ENCODE measurements at places on chromosomes 4 and X.

- no peaks in the 10 kb centered on the region for H3K36me3 ChIP-seq
- H3K27ac ChIP-seq, result no peak overlapping the region
- no peak overlapping the region for H3K4me3 ChIP-seq
- peaks cover 5% of the 10 kb centered on the region for H3K4me1 ChIP-seq
Measured at GRCh38 chrX:56248492-56248891, 16.3 kb downstream of the KLF8 start.

DNA sequence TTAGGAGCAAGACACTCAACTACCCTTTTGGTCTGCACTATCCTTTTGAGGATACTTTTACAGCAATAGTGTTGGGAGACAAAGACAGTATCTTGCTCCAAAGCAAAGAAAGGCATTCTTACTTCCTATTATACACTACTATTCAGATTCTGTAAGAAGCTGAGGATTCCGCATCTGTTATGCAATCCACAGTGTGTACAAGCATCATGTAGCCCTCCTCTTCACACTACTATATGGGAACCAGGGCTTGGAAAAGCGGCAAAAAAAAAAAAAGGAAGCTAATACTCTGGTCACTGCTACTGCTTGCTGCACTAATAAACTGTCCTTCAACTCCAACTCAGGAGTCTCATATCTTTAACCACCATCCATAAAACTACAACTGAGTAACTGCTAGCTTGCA is 59.1 kb downstream of the FBXW7 start:
- peaks cover 21% of the 10 kb centered on the region for H3K4me1 ChIP-seq
- H3K4me3 ChIP-seq, result no peak overlapping the region
- H3K27ac ChIP-seq, result no peak overlapping the region
- H3K36me3 ChIP-seq, result no peaks in the 10 kb centered on the region

- no peak overlapping the region for H3K27ac ChIP-seq
- DNase-seq, result no peak
- no peaks in the 10 kb centered on the region for H3K4me1 ChIP-seq
- H3K27me3 ChIP-seq, result no peaks in the 10 kb centered on the region
- H3K36me3 ChIP-seq, result no peaks in the 10 kb centered on the region
Measured at GRCh38 chr4:65834707-65835106, 164.4 kb upstream of the EPHA5 start.

GRCh38 chr4:78876568-78877320 is 62.5 kb downstream of the PAQR3 start:
- no peaks in the 10 kb centered on the region for H3K27me3 ChIP-seq
- no peak overlapping the region for H3K27ac ChIP-seq
- no peaks in the 10 kb centered on the region for H3K4me1 ChIP-seq
- H3K4me3 ChIP-seq, result no peak overlapping the region
- peaks cover 4% of the 10 kb centered on the region for H3K36me3 ChIP-seq

DNA sequence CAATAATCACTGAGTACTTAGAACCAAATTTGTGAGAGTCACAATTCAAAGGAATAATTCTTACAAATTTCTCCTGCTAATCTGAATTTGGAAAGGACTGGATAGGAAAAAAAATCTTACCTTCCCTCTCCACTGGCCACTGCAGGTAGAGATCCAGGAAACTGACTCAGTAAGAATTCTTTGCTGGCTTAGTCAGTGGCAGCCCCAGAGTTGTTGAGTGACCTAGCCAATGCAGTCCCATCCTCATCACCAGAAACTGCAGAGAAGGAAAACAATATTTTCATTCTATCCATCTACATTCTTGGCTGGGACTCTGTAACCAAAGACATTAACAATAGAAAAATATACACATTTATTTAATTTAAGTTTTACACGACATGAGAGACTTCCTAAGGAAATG is 572.0 kb downstream of the ADGRL3 start:
- H3K4me3 ChIP-seq, result no peak overlapping the region
- H3K27ac ChIP-seq, result no peak overlapping the region
- no peaks in the 10 kb centered on the region for H3K36me3 ChIP-seq

DNA sequence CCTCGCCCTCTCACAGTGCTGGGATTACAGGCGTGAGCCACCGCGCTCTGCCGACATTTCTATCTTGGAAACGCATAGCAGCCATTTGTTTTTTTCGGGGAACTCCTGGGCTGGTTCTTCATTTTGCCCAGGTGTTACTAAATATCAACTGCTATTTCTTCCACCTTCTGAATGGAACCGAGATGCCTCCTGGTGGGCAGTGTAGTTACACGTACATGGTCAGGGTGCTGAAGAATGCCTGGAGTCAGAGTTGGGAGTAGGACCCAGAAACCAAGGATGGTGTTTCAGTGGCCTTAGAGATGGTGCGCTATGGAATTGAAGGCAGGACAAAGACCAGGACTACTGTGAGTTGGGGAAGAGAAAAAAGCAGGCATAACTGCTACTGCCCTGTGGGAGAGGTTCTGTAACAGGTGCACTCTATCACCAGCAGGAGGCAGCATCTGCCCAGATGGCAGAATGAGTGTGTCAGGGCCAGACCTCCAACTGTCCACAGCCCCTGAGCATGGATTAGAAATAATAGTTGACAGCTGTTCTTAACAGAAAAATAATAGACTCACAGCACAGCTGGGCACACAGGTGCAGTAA is 81.7 kb downstream of the ZC4H2 start:
- no peaks in the 10 kb centered on the region for H3K36me3 ChIP-seq
- no peaks in the 10 kb centered on the region for H3K4me1 ChIP-seq
- no peak overlapping the region for H3K27ac ChIP-seq
- no peak overlapping the region for H3K4me3 ChIP-seq

DNA sequence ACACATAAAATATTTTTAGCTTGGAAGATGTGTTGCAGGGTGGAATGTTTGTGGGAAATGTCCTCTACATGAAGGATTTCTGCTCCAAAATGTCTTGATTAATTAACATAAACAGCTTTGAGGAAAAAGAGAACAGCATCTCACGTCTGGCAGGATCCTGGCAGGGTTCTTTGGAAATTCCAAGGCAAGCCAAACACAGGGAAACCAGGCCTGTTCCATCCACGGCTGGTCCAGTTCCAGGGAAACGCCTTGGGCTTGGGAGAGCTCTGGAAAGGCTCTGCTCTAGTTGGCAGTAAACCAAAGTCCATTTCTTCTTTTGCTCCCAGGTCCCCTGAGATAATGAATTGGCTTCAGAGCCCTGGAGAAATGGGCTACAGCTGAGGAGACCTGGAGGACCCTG is 42.4 kb upstream of the GAB1 start:
- H3K27me3 ChIP-seq, result no peaks in the 10 kb centered on the region
- no peak overlapping the region for H3K4me3 ChIP-seq
- no peaks in the 10 kb centered on the region for H3K36me3 ChIP-seq
